ENCODE measurements at places on chromosomes 3 and 15.

DNA sequence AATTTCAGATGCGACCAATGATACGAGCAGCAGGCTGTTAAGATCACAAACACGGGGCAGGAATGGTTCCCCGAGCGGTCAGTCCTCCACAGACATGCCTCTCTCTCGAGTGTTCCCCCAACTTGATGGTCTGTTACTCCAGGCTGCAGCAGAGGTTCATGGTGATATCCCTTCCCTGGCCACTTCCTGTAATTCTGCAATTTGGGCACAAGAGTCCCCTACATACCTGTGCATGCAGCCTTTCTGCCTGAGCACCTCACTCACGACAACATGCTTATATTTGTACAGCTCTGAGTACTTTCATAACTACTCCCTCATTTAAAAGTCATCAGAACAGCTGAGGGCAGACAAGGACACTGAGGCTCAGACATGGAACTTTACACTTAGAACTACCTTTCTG, 408.1 kb upstream of the NR2F2 start:
- DNase-seq = no peak

DNA sequence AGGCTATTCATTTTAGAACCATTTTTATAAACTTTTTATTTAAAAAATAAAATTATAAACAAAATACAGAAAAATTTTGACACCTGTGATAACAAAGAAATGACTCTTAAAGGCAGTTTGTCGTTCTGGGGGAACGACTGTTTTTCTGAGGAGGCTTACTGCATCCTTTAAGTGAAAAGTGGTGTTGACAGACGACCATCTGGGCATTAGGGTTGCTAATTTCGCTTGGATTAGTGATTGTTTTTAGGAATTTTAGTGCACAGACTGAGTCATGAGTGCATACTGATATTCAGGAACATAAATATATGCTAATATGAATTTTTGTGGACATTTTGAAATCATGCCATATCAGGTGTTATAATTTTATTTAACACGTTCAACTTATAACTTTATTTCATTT, 28.5 kb downstream of the OSTN start:
- DNase-seq = no peak

GRCh38 chr3:44883213-44883955, 9.0 kb downstream of the TGM4 start:
- no peak for DNase-seq

- DNase-seq = peak; percentile 18
These were observed 152.1 kb upstream of the TBC1D5 start for GRCh38 chr3:17894434-17895060.
